ENCODE measurements at places on chromosomes 3 and 15.

DNA sequence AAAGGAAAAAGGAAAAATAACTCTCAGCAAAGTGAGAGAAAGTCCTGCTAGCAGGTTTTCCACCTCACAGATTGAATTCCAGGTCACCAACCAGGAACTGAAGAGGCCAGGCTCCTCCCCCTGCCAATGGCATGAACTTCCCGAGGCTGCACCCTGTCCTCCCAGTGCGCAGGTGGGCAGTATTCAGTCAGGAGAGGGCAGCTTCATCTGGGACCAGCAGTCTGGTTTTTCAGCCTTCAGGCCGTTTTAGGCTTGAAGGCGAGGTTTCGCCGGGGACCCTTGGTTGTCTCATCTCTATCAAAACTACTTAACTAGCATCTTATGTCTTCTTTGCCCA lies 41.2 kb downstream of the TRAT1 start:
- no peak for DNase-seq

DNA sequence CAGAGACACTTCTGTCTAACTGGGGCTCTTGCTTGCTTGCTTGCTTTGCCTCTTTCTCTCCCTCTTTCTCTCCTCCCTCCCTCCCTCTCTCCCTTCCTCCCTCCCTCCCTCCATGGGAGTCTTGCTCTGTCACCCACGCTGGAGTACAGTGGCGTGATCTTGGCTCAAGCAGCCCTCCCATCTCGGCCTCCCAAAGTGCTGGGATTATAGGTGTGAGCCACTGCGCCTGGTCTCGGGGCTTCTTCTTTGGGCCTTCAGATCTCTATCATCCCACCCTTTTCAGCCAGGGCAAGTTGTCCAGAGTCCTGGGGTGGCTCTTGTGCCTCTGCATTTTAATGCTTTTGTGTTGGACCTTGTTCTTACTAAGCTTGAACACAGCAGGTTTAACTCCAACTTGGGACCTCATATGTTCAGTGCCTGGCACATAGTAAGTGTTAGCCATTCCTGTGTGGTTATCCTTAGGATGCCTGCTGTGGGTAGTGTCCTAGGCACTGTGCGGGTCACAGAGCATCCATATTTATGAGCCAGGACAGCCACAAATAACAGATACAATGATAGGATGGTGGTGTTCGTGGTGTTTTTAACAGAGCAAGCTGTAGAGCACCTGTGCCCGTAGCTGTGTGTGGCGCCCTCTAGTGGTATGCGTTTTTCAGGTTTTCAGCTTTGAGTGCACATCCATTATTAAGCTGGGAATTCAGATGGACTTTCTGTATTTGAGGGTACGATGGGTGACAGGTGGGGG lies 75.1 kb downstream of the CCK start:
- DNase-seq, result peak; percentile 64

GRCh38 chr3:137867611-137868010 lies 103.5 kb downstream of the SOX14 start:
- DNase-seq, result no peak

GRCh38 chr3:69819282-69819681 lies 80.0 kb downstream of the MITF start:
- DNase-seq, result peak; percentile 32

GRCh38 chr15:62026487-62027262 lies 33.6 kb downstream of the VPS13C start:
- DNase-seq, result no peak

DNA sequence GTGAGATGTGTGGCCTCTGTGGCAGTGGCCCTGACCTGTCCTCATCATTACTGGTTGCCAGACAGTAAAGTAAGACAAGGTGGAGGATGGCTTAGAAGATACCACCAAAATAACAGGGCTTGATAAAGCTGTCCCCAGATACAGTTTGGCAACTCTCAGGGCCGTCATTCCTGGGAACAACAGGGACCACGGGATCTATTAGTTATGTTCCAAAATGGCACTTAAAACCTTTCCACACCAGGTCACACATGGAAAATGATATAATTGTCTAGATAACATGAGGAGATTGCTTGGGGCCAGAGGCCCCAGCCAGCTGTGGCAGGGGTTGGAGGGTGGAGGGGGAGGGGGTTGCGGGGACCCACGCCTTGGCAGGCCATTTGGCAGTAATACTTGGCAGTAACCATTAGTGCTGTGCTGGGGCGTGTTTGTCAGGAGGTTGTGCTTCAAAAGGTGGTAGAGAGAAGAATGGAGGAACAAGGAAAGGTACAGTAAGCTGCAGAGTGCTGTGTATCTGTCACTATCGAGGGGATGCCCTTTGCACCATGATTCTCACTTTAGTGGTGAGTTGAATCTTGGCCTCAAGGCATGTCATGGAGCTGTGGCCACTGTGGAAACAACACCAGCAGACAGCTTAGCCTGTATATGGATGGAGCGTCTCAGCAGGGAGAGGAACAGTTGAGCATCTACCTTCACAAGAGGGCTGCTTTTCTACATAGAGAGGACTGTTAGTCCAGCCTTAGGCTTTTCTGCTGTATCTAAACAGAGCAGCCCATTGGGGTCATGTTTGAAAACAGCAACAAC lies 14.0 kb downstream of the PLCL2 start:
- DNase-seq, result no peak

DNA sequence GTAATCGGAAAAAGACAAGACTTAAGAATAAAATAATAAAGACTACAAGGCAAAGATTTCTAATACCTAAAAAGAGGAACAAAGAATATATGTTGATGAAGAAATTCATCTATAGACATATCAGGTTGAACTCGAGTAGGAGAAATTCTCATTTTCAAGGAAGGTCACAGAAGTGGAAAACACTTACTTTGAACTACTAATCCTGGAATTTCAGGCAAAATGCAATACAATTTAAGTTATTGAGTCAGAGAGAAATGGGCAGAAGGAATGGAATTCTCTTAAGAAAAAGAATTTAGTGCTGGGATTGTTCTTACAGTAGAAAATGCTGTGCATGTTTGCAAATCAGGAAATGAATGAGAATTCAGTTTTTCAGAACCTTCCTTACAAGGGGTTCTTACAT lies 135.9 kb upstream of the TGFBR2 start:
- no peak for DNase-seq

GRCh38 chr3:84893211-84893610 lies 65.6 kb upstream of the CADM2 start:
- no peak for DNase-seq

DNA sequence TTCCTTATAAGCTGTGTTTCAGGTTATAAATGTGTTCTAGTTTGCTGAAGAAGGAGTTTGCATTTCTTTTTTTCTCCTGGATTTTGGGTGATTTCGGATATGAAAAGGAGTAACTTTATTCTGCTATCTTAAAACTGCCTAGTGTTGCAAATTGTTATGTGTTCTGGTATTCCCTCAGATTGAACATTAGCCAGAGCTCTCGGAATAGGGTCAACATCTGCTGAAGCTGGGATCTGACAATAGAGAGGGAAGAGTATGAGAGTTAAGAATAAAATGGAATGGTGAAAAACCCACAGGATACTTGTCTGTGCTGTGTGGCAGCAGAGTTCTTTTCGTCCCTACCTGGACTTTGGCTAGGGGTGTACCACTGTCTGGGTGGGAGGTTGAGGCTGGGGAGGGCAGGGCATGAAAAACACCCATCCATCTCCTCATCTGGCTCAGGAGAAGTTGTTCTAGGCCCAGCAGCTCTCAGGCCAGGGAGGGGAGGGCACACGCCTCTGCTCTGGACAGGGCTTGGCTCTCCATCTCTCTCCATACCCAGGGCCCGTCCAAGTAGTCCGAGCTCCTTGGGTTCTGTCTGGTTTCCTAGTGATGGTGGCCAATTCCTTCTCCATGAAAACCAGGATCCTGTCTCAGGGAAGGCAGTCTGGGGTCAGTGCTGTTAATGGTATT lies 13.2 kb downstream of the SPSB4 start:
- DNase-seq, result no peak

DNA sequence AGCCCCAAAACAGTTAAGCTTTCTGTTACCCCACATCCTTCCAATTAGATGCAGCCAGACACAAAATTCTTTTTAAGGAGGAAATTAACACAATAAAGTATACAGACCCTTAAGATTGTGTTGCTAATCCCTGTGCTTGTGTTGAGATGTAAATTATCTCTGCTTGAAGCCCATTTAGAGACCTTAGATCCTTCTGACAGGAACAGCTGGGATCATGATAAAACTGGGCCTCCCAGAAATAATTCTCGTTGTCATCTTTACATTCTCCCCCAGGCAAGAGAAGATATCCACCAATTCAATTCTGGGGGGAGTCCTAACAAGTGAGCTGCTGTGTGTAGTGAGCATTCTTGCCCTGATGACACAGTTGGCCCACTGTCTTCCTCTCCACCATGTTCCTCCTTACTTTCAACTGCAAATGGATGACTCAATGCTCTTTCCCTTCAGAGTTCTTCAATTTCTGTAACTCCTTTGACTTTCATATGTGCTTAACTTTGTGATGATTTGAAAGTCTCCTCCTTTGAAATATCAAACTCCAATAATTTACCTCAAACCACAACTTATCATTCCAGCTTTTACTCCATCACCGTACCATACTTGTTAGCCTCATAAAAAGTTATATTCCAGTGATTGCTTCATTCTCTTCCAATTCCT lies 186.6 kb downstream of the RAP2B start:
- no peak for DNase-seq

DNA sequence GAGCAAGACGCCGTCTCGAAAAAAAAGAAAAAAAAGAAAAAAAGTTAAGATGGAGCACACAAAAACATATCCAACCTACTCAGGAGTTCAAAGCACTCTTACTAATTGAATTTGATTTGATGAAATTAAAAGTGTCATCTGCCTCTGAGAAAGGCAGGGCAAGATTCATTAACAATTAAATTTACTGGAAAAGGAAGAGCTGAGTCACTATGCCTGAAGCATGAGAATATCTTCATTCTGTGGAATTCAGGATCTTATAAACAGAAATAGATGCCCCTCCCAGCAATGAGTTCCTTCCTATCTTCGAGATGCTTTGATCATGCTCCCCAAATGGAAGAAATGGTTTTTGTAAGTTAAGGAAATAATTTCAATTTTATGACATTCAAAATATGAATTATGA lies 61.0 kb upstream of the ST3GAL6 start:
- DNase-seq, result no peak

DNA sequence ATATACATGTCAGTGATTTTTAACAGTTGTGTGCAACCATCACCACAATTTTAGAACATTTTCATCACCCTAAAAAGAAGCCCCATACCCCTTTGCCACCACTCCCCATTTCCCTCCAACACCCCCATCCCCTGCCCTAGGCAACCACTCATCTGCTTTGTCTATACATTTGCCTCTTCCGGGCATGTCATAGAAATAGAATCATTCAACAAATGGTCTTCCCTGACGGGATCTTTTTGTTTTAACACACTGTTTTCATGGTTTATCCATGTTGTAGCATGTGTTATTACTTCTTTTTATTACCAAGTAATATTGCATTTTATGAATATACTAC lies 4.0 kb downstream of the VILL start:
- DNase-seq, result no peak

- no peak for DNase-seq
Measured at GRCh38 chr15:83613714-83614113, 40.2 kb upstream of the ADAMTSL3 start.

GRCh38 chr3:48727511-48727910 lies 10.5 kb upstream of the IP6K2 start:
- no peak for DNase-seq

- no peak for DNase-seq
Measured at GRCh38 chr3:71131375-71132314, 451.9 kb downstream of the FOXP1 start.

DNA sequence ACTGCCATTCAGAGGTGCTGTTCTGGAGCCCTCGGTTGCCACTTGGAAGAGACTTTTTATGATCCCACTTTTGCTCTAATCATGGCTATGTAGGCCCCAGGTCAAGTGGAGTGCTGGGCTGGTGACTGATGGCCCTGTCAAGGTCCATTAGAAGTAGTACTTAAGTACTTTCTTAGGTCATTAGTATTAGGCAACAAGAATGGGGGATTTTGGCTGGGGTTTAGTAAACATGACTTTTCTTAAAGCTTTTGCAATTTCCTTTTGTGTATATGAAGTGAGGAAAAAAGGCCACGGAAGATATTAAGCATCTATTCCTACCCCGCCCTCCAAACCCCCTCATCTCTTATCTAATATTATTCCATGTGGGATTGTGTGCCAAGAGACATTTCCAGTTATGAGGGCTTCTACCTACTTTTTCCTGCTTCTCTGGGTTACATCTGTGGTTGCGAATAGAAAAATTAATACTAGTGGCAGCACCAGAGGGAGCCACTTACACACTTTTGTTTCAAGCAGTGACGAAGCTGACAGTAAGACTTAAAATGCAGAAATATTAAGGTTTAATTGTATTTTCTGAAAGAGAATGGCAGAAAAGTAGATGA lies 13.9 kb downstream of the NLGN1 start:
- DNase-seq, result peak; percentile 30

DNA sequence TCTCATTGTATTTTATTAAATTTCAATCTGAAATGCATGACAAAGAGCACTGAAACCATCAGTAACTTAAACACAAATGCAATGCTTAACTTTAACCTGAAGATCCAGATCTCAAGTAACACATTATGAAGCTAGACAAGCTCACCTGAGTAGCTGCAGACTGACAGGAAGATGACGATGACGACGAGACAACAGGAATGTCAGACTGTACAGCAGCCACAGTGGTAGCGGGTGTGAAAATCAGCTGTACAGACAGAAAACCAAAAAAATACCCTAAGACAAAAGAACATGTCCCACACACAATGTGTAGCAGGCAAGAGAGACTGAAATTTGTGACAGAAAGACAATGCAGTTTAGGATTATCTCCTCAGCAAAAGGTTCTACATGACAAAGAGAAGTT lies 36.3 kb downstream of the PHC3 start:
- DNase-seq, result no peak

DNA sequence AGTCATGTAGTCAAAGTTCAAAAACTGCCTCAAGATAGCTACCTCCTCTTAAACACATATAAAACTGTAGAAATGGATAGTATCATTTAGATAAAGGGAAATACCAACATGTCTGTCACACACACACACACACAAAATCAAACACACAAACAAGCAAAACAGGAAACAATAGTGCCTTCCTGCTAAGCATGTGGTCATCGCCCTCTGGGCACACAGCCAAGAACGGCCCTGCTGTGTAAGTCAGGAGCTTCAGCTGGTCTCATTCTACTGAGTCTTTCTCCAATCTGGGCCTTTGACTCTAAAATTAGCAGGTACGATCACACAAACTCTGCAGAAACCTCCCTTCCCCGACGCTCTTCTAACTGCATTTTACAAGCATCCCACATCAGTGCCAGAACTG lies 272.2 kb upstream of the CHRNA7 start:
- peak; percentile 19 for DNase-seq

DNA sequence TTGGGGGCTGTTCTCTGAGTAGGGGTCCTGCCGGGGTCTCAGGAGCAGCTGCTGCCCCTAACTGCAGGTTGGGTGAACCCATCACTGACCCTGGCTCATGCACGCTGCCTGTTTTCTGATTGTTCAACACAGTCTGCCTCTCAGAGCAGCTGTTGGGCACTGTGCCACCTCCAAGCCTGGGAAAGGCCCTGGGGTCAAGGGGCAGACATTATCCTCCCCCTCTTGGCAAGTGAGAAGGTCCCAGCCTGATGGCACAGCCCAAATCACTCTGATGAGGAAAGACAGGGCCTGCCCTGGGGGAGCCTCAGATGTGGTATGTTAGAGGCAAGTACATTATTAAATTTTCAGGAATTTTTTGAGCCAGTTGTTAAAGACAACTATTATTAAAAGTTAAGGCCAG lies 14.1 kb upstream of the GNAT1 start:
- DNase-seq, result no peak
